ENCODE measurements at places on chromosomes 2 and 18.
A peak's percentile ranks its signal among the peaks of the same experiment; 100 is the strongest.

DNA sequence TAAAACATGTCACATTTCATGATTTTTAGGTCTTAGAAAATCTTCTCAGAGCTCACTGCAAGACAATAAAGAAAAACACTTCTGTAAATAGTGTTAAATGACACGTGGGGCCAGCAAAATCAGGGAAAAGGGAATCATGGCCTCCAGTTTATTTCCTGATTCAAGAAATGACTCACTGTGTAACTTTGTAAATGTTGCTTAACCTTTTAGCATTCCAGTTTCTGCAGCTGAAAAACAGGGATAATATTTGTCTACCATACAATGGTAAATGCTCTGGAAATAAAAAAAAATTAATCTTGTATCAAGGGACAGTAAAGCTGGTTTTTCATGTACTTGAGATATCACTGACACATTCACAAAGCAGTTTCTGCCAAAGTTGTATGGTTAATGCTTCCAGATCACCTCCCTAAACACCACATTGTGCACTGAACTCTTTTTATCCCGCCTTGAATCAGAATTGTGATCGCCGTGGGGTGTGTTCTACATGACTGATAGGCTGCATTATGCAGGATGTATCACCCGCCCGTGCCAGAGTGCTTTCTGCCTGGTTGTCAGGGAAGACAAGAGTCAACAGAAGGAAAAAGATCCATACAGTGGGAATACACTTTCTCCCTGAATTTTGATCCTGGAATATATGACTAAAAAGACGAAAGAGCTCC lies 238.8 kb downstream of the IKZF2 start:
- peak; percentile 60 for DNase-seq

- no peak for DNase-seq
Observed at GRCh38 chr18:46700066-46700824, 43.2 kb upstream of the LOXHD1 start.

GRCh38 chr2:7994397-7994951 lies 687.4 kb upstream of the ID2 start:
- DNase-seq = no peak

- DNase-seq = no peak
Observed at GRCh38 chr18:13265008-13265910, 46.7 kb downstream of the LDLRAD4 start.

DNA sequence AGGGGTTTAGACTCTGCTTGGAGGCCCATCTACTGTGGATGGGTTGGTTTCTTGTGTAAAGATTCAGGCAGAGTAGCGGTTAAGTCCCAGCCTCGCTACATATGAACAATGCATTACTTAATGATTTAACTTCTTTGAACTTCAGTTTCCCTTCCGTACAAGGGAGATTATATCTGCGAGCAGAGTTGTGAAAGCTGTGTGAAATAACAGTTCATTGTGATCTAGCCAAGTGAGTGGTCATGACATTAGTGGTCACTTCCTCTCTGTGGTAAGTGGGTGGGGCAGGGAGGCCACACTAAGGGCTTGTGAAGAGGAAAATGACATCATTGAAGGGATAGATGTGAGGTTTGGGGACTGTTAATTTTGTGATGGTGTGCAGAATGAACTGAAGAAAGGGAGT lies 14.1 kb upstream of the MEX3C start:
- DNase-seq = peak; percentile 75

- no peak for DNase-seq
Observed at GRCh38 chr2:23826040-23826439, 100.9 kb downstream of the ATAD2B start.

DNA sequence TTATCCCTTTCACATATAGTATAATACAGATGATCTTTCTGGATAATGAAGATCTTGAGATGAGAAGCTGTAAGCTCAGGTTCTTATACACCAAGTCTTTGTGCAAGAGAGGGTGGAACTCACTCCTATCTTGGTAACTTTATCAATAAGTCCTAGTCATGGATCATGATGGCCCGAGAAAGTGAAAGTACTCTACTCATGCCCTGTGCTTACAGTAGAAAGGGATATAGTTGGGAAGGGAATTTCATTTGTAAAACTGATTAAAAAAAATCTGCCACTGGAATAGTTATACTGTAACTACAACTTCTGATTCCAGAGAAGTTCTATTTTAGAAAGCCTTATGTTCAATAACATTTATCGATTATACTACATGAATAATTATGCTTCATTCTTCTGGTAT lies 51.8 kb downstream of the MYO3B start:
- DNase-seq = no peak

DNA sequence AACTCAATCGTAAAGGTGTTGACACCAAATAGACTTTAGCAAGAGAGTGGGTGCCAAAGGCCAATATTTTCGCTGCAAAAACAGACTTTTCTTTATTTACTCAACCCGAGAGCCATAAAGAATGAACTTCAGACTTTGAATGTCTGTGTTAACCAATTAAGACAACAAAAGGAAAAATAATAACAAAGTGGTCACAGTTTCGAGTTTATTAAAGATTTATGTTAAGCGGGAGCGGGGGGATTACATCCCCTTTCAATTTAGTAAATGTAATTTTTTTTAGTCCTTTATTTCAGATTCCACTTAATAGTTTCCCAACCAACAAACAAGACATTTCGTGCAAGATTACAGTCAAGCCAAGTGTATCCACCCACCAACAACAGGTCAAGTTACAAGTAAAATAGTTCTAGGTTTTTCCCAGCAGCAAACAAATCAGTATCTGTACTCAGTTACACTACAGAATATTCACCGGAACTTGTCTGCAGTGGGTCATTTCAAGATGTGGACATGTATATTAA lies 9.0 kb downstream of the CDH2 start:
- no peak for DNase-seq

DNA sequence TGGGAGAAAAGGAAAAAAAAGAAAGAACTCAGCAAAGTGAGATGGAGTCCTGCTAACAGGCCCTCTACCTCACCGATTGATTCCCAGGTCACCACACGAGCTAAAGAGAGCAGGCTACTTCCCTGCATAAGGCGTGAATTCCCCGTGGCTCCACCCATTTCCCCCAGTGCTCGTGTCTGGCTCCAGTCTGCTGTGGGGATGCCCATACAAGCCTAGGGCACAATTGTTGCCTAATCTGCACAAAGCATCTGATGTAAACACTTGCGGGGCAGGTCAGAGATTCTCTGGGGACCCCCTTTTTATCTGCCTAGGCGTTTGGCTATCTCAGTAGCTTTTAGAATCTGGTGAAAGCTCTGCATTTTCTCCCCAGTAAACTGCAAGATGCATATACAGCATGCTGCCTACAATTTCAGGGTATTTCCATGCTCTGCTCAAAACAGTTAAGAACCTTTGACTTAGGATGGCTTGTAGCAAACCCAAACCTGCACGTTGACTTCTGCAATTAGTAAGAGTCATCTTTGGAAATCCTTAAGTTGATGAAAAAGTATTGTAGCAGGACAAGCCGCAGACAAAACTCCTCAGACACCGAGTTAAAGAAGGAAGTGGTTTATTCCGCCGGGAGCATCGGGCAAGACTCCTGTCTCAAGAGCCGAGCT lies 34.8 kb downstream of the MYO3B start:
- DNase-seq = peak; percentile 31

DNA sequence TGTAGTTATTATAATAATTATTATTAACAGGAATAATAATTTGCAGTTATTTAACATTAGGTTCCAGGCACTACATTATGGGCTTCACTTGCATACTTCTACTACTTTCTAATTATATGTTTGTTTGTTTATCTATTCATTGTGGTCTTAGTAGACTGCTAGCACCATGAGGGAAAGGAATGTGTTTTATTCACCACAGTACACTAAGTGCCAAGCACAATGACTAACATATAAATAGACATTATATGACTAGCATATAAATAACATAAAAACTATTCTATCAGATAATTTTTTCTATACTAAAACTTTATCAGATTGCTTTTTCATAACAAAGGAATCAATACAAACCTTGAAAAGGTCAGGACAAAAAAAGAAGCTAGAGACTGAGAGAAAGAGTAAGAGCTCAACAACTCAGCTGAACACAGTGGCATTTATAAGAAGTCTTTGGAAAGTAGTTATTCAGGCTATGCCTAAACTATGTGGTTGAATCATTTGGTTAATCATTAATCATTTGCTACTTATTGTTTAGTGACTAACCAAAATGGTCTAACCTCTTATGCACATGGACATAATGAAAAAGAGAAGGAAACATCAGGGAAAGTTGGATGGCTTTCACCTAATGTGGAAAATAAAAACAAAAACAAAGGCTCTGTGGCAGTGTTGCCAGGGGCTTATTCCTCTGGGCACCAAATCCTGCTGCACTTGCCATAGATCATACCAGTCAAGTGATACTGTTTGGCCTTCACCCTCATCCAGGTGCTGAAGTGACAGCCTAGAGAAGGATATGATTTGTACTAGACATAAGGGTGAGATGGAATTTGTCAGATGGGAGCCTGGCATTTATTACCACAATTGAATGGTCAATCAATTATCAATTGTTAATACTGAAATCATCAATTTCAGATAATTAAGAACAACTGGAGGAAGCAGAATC lies 174.9 kb downstream of the ETAA1 start:
- DNase-seq = peak; percentile 24

- DNase-seq = no peak
Observed at GRCh38 chr18:54135216-54135615, 89.3 kb downstream of the MBD2 start.

DNA sequence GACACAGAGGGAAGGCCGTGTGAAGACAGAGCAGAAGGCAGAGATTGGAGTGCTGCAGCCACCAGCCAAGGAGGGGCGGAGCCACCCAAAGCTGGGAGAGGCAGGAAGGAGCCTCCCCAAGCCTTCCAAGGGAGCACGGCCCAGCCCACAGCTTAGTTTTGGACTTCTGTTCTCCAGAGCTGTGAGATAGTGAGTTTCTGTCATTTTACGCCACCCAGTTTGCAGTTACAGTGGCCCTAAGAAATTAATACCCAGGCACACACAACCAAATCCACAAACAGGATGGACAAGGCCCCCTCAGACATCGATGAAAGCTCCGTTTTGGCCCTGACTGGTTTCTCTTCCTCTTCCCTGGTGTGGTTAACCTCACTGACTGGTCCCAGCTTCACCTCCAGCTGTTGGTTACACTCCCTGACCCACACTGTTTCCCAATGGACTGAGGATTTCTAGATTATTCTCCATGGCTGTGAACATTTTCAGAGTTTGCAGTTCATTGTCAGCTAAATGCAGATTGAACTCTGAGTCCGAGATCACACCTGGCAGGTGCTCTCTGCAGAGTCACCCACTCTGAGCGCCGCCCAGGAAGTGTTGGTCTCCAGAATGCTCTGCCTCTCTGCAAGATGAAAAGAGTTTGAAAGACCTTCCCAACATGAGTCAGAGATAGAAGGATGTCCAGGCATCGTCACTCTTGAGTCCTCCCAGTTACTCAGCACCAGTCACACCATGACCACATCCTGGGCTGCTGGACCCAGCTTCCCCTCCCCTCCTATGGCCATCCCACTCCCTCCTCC lies 100.2 kb downstream of the TWIST2 start:
- DNase-seq = peak; percentile 89

DNA sequence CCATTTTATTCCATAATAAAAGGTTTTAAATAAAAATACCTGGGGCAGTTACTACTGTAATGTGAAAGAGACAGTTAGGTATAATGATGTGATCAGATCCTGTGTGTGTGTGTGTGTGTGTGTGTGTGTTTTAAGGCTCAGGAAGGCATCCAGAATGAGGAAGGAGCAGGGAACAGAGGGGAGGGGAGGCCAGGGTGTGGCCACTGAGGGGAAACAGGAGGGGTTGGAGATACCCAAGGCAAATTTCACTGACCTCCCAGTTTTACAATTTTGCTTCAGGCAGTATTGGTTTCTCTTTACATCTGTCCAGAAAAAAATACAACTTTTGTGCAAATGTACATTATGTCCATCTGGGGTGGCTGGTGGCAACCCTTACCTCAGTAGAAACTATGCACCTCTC lies 163.5 kb upstream of the FBXO11 start:
- no peak for DNase-seq

GRCh38 chr18:3262234-3263131 lies 550 bp downstream of the MYL12B start:
- no peak for DNase-seq

DNA sequence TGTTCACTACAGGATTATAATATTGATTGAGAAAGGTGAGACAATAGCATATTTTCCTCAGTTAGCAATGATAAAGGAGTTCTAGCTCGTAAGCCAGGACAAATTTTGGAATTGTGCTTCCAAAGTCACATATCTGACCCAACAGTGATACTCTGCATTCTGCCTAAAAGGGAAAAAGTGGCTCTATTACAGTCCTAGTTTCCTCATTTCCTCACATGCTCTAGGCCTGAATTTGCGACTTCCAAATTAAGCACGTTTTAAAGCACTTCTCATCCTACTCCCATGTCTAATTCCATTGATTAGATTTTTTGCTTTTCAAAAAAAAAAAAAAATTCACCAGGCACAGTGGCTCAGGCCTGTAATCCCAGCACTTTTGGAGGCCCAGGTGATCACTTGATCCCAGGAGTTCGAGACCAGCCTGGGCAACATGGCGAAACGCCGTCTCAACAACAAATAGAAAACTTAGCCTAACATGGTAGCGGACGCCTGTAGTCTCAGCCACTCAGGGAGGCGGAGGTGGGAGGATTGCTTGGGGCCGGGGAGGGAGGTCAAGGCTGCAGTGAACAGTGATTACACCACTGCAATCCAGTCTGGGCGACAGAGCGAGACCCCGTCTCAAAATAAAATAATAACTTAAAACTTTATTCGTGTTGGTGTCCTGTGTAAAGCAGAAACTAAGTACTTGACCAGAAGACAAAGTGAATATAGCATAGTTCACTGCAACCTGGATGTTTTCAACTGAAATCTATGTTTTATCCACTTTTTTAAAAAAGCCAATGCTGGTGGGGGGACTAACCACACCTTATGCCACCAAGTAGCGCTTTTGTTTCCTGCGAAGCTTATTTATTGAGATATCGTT lies 1.5 kb downstream of the ESCO1 start:
- no peak for DNase-seq

DNA sequence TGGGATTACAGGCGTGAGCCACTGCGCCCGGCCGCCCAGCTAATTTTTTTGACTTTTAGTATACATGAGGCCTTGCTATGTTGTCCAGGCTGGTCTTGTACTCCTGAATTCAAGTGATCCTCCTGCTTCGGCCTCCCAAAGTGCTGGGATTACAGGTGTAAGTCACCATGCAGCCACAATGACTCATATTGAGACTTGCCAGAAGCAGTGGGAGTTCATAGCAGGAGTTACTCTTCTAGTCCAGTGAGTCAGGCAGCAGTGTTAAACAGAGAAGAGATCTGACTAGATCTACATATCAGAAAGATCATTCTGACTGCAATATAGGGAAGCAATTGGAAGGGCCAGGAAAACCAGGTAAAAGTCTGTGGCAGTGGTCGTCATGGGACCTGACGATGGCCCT lies 1.5 kb upstream of the FLACC1 start:
- no peak for DNase-seq

DNA sequence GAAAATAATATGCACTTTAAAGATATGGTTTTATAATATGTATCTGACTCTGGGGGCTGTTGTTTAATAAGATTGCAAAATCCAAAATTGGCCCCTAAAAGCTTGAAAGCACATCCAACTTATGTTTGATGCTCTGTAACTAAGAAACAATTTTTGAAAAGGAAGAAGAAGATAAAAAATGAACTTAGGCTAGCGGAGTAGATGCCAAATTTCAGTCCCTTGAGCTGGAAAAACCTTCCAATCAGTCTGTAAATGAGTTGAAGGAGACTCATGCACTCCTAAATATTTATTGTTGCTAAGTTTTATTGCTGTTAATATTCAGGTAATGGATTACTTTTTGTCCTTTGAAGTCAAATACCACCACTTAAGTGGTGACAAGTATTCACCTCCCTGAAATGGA lies 465.0 kb downstream of the ZEB2 start:
- no peak for DNase-seq

GRCh38 chr2:134912361-134912760 lies 6.3 kb upstream of the CCNT2 start:
- no peak for DNase-seq

Measured in AG20443 (cell line).